ENCODE measurements at places on chromosomes 13 and 19. TPM values are rescaled to one million over a fixed set of nuclear protein-coding genes. Genes with fewer than 3 reads are reported as not detected.

- DNase-seq = no peak
Measured at GRCh38 chr13:111620166-111620565, 299.7 kb downstream of the TEX29 start.

- DNase-seq = no peak
Measured at GRCh38 chr13:46102255-46102605, 2.6 kb downstream of the CPB2 start.

GRCh38 chr19:58054901-58055874 lies 3.9 kb upstream of the ZNF135 start:
- DNase-seq = peak; percentile 45

The UHRF1 gene
- 10.4 TPM for total RNA-seq

DNA sequence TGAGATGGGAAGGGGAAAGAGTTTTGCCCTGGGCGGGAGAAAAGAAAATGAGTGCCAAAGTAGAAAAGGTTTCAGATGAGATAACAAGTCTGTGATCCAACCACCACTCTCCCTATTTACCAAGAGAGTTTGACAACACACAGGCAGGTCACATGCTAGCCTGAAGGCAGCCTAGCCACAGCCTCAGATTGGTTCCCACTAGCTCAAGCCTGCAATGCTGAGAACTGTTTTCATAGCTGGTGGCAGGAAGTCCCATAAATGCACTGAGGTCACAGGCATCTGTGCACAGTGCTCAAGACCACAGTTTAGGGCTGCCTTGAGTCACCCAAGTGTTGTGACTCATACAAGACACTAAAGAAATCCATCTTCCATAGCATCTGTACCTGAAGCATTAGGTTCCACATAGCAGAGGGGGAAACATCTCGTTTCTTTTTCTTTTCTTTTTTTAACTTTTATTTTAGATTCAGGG lies 18.5 kb upstream of the POP4 start:
- no peak for DNase-seq

GRCh38 chr19:271856-272255 lies 19.3 kb downstream of the PLPP2 start:
- DNase-seq = no peak

The LGALS16 gene
- not detected for total RNA-seq

The KLK15 gene
- not detected for total RNA-seq

GRCh38 chr13:75850916-75851315 lies 214.8 kb downstream of the LMO7 start:
- DNase-seq = no peak

- DNase-seq = no peak
Measured at GRCh38 chr19:23665651-23666410, 21.2 kb downstream of the ZNF675 start.

GRCh38 chr19:48654299-48655059 lies 8.5 kb upstream of the CA11 start:
- no peak for DNase-seq

DNA sequence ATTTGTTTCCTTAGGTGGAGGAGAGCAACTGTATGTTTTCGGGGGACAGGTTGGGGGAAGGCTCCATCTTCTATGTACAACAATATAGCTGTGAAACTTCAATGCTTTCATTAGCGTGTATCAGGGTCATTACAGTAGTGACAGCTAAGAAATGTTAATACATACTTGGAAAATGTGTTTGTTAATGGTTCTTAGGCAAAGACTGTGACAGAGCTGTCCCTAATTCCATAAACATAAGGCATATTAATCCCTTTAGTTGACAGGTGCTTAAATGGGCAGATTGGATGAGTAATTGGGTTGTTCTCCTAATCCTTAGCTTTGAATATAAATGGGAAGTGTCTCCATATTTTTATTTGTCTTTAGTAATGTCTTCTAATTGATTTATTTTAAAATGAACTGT lies 313.7 kb downstream of the HS6ST3 start:
- DNase-seq = no peak

GRCh38 chr13:68160466-68160865 lies 930.3 kb upstream of the PCDH9 start:
- DNase-seq = no peak

The PDX1 gene
- total RNA-seq = not detected

The ZNF543 gene
- total RNA-seq = 16.7 TPM

GRCh38 chr13:77544355-77544754 lies 8.8 kb downstream of the SCEL start:
- DNase-seq = no peak

GRCh38 chr13:37118016-37118415 lies 12.6 kb upstream of the CSNK1A1L start:
- DNase-seq = no peak

- DNase-seq = peak; percentile 75
Measured at GRCh38 chr19:41753159-41753558, 2.2 kb upstream of the CEACAM6 start.

- peak; percentile 46 for DNase-seq
Measured at GRCh38 chr19:40398417-40399131, 8.6 kb upstream of the HIPK4 start.

GRCh38 chr19:13637664-13638063 lies 126.7 kb upstream of the MRI1 start:
- DNase-seq = no peak

DNA sequence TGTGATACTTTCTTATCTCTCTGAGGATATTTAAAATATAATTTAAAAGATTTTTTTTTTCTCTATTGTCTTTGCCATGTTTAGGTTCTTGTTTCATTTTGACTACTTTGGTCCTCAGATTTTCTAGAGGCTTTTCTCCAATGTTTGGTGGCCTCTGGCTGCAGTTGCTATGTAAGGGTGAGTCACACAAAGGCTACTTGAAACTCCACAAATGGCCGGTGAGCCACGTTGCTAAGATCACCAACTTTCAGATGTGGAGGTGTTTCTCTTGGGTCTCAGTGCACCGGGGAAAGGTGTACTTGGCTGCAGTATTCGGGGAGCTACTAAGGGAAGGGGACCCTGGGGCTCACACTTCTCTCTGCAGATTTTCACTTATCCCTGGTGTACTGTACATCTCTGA lies 248.1 kb downstream of the HS6ST3 start:
- no peak for DNase-seq

- DNase-seq = no peak
Measured at GRCh38 chr13:48009284-48009683, 8.2 kb upstream of the SUCLA2 start.

GRCh38 chr19:13770013-13770635 lies 4.1 kb upstream of the C19orf53 start:
- no peak for DNase-seq

GRCh38 chr19:3601021-3601420 lies 5.7 kb downstream of the TBXA2R start:
- DNase-seq = no peak

The ATP4B gene
- not detected for total RNA-seq

DNA sequence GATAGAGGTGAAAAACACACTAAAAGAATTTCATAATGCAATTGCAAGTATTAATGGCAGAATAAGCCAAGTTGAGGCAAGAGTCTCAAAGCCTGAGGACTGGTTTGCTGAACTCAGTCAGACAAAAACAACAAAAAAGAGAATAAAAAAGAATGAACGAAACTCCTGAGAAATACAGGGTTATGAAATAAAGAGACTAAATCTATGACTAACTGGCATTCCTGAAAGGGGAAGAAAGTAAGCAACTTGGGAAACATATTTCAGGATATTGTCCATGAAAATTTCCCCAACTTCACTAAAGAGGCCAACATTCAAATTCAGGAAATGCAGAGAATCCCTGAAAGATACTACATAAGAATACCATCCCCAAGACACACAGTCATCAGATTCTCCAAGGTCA lies 47.8 kb downstream of the UBL3 start:
- DNase-seq = no peak

GRCh38 chr19:39937787-39938186 lies 3.4 kb upstream of the FCGBP start:
- DNase-seq = no peak

- no peak for DNase-seq
Measured at GRCh38 chr19:38524369-38524768, 90.9 kb downstream of the RYR1 start.

DNA sequence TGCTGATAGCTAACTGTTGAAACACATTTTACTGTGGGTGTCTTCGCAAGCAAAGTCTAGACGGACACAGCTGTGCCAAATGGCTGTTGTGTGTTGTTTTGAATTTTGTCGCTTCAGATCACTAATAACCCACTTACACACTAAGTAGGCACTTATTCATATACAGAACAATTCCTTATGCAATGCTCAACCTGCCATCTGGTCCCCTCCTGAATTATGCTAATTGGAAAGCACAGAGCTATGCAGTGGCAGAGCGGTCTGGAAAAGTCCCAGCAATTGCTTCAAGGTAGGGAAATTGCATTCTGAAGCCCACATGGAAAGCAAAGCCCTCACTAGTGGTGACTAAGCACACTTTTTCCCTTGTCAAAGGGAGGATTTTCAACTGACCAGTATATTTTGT lies 69.9 kb downstream of the C13orf42 start:
- no peak for DNase-seq

- no peak for DNase-seq
Measured at GRCh38 chr13:33087091-33087490, 70.9 kb downstream of the KL start.

The SPRY2 gene
- 29.3 TPM for total RNA-seq

The ZNF548 gene
- total RNA-seq = 35.4 TPM

The CGB5 gene
- total RNA-seq = not detected

DNA sequence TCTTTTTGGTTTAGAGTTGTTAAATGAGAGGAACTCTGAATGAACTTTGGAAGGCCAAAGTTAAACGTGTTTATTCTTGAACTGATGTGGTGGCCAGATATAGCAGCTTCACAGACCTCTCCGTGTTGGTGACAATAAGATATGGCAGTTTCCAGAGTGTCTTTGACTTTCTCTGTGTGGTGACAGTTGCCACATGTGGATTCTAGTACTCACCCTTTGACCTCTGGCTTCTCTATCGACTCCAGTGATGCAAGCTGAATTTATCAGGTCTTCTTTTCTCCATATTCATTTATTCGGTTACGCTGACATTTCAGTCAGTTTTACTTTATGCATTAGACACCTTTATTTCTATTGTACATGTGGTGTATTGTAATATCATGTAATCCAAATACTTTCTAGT lies 1469.5 kb downstream of the SLITRK1 start:
- DNase-seq = no peak

Data from glutamatergic neuron (in vitro differentiated cells).